ENCODE measurements at places on chromosomes 5 and 9.

DNA sequence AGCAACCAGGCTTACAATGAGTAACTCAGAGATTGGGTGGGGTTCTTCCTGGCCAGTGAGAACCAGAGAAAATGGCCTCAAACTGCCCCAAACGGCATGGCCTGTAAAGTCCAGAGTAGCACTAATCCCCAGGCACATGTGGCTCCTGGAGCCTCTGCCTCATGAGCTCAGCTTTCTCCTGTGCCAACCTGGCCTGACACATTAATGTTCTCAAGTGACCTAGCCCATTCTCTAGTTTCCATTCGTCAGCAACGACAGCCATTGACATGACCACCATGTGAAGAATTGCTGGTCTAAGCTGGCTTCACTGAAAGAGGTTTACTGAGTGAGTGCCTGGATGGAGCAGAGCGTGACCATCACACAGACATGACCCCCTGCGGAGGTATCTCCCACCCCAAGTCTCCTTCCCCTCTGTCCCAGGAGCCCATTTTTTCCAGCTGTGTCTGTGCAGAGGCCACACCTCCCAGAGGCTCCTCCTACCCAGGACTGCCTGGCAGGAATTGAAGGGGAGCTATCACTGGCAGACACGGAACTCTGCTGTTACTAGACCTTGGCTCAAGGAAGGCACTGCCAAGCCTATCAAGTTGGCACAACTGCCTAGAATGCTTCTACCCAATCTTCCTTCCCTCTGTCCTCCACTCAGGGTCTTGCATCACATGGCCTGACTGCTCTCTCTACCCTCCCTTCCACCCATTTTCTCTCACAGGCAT lies 59.0 kb upstream of the BOD1 start:
- no peak for DNase-seq

GRCh38 chr5:119398727-119399466 lies 43.1 kb downstream of the TNFAIP8 start:
- no peak for DNase-seq

DNA sequence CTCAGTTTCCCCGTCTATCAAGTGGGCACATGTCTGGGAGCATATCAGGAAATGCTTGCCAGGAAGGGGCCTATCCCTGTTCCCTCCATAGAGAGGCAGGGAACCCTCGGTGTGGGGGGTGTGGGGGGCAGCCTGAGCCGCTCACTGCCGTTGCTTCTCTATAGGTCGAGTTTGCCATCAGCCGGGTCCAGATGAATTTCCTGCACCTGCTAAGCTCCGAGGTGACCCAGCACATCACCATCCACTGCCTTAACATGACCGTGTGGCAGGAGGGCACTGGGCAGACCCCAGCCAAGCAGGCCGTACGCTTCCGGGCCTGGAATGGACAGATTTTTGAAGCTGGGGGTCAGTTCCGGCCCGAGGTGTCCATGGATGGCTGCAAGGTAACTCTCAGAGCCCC lies 13.8 kb upstream of the ORM1 start:
- DNase-seq: no peak

GRCh38 chr5:132010989-132011621 lies 353 bp downstream of the ACSL6 start:
- DNase-seq: no peak

- no peak for DNase-seq
Measured at GRCh38 chr5:102226321-102226720, 69.8 kb downstream of the SLCO4C1 start.

DNA sequence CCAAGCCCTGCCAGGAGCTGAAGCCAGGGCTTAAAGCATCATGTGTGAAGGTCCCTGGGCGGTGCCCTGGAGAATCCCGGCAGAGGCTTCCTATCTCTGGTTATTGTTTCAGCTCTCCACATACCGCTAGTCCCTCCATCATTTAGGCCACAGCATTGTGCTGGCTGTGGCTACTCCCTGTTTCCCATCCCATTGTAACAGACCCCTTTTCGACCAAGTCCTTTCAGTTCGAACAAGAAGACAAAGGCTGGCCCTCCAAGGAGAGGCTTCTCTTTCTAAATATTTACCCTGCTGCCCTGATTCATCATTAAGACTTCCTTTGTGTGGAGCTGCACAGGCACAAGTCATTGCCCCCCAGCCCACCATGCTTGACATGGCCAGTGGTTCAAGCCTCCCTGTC lies 41.6 kb downstream of the NEUROG1 start:
- no peak for DNase-seq

DNA sequence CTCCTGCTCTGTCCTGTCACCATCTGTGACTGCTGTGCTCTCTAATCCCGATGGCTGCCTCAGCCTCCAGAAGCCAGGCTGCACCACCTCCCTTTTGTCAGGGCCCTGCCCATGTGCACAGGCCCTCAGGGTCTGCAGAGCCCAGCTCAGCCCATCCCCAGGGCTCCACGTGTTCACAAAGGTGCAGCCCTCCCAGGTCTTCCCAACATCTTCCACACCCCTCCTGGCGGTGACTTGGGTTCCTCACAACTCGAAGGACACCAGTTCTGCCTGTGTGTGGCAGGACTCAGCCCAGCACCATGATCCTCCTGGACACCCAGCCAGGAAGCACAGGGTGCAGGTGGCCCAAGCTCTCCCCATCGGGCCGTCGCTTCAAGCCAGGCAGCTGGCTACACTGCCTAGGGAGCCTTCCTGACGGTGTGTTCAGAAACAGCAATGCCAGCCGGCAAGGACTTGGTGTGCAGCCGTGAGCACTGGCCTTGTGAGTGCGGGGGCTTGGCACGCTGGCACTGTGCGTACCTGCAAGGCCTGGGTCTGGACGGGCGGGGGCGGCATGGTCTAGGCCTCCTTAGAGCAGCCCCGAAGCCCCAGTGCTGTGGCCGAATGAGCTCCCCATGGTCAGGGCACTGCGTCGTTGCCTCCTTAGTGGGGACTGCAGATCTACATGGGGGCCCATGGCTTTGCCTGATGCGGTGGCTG lies 96.1 kb downstream of the MRPL36 start:
- DNase-seq: no peak

DNA sequence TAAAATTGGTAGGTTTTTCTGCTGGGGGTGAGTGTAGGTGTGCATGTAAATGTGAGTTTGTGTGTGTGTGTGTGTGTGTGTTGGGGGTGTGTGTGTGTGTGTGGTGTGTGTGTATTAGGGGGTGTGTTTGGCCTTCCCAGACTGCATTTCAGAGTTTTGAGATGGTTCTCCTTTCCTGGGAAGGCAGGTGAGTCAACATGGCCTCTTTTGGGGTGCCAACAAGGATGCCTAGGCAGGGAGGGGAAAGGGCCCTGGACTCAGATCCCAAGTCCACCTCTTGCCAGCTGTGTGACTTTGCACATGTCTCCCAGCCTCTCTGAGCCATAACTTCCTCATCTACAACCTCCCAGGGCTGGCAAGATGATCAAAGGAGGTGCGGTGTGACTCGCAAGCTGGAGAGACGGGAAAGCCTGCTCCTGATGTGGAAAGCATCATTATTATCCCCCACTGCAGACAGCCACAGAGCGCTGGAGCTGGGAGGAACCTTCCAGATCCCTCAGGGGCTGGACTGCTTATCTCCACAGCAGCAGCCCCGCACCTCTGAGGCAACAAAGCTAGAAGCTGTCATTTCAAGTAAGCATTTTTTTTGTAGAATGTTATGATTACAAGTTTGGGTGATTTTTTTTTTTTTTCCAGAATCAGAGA lies 63.5 kb upstream of the TBC1D2 start:
- DNase-seq: no peak

- no peak for DNase-seq
Measured at GRCh38 chr5:56512313-56512996, 279.3 kb upstream of the ANKRD55 start.

DNA sequence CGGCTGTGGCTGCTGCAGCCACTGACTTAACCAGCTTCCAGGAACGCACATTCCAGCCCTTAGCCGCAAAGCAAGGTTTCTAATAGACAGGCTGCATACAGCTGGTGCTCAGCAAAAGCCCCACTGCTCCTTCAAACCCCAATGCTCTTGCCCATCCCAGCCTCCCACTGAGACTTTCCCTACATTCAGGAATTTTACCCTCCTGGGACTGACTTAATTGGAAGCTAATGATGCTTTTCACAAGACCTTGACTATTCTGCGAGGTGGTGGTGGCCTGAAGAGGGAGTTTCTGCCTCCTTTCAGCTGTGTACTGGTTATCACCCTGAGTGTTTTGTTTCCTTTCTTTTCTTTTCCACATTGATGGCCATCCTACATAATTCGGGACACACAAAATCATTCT lies 164.9 kb upstream of the IRX1 start:
- no peak for DNase-seq

DNA sequence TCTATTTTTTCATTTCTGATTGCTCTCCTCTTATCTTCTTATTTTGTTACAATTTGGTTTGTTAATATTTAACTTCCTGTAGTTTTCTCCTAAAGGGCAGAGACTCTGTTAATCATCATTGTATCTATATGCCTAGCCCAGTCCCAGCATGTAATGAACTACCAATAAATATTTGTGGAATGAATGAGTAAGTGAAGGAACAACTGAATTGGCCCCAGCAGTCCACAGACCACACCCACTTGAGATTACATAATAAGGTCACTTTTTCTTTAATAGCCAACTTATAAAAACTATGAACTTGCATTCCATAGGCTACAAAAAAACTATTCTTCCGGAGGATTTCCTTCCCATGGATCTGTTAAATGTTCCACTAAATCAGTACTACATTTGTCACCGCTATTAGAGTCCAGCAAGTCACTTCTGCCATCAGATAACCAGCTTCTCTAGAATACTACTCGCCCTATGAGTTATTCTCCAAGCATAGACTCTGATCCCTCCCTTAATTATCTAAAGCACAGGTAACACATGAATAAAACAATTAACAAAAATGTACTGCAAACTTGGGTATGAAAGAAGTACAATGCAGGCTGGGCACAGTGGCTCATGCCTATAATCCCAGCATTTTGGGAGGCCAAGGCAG lies 27.5 kb upstream of the TNPO1 start:
- no peak for DNase-seq
